NCI-H2107 (cell line): ENCODE measurements at places on chromosomes 1 and 21.

DNA sequence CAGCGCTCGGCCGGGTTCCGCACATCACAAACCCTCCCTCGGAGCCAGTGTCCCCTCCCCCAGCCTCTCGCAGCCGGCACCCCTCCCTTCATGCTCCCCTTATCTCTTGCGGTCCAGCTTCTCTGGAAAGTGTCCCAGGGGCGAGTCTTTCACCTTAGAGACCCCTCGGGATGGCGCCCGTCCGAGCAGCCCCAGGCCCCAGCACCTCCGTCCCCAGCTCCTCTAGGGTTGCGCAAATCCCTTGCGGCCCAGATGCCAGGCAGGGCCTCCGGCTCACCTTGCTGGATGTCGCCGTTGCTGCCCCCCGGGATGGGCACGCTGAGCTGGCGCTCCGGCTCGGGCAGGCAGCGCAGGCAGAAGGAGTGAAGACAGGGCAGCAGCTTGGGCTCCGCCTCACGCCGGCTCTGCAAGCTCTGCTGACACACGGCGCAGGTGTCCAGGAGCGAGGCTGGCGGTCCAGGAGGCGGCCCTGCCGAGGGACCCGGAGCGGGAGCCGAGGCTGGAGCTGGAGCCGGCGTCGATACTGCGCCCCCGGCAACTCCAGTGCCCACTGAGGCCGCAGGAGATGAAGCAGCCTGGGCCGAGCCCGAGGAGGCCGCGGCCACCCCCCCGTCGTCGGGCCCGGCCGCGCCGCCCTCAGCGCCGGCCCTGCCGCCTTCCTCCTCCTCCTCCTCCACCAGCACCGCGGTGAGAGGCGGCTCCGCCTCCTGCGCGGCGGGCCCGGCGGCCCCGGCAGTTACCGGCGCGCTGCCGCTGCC, 550 bp downstream of the TRIM33 start:
- no peak for DNase-seq

DNA sequence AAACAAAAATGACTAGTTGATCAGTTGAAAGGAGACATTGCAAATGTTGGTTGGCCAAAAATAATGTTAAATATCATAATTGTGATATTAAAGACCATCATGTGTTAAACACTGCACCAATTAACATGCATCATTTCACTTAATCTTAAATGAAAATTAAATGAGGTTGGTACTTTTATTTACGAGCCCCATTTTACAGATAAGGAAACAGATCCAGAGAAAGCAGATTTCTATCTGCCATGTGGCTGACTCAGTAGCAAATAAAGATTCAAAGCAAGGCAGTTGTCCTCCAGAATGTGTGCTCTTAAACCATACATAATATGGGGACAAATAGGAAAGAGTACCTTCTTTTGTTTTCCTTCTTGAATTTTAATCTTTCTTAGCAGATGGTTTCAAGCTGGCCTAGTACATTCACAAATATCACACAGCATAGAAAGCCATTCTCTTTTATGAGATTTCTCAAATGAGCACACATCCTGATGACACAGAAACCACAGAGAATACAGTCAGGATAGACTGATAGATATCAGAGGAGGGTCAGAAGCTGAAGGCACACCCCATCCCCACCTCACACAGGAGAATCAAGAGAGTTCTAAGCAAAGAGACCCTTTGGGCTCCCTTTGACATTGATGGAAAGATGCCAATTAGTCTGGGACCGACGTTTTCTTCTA, 647.9 kb upstream of the CAMK1G start:
- DNase-seq: no peak

DNA sequence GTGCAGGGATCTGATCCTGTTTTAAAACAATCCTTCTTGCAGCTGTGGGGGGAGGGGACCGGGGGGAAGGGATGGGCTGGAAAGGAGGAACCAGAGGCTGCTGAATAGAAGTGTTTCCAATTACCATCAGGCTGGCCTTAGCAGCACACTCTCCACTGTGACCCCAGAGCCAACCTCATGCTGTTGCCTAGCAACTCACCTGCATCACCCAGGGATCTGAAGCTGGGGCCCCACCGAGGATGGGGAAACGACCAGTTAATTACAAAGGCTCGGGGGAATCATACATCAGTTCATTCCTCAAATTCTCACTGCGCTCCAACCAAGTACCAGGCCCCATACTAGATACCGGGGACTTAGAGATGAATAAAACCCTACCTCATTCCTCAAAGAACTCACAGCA, 11.9 kb upstream of the GPX7 start:
- DNase-seq: no peak

DNA sequence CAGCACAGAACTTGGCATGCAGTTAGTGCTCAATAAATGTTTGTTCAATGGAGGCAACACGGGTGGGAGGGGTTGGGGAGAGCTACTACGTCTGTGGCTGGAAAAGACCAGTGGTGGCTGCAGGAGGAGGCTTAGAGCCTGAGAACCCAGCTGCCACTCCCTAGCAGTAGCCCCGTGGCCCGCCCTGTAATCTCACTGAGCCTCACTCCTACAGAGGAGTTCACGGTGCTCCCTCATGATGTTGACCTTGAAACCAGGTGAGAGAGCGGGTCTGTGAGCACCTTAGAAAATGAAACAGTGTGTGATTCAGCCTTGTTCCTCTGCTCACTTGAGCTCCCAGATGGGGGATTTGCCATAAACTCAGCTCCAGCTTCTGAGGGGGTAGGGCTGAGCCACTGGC, 299.6 kb downstream of the NPHP4 start:
- no peak for DNase-seq

DNA sequence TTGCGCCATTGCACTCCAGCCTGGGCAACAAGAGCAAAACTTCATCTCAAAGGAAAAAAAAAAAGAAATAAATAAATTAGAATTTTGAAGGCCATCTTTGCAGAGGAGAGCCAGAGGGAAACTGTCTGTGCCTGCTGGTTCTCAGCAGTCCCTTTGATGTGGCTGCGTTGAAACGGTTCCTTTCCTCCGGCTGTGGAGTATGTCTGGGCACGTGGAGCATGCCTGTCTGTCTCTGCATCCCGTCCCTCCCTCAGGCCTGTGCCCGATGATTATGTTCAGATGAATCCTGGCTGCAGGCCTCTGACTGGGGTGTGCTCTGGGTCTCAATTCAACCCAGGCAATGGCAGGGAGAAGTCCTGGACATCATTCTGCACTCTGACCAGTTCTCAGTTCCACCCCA, 33.4 kb downstream of the KIAA1614 start:
- DNase-seq: no peak

GRCh38 chr1:74502432-74502831, 10.0 kb downstream of the LRRC53 start:
- no peak for DNase-seq

- DNase-seq: no peak
Observed at GRCh38 chr1:82806133-82806532, 1005.4 kb downstream of the ADGRL2 start.

DNA sequence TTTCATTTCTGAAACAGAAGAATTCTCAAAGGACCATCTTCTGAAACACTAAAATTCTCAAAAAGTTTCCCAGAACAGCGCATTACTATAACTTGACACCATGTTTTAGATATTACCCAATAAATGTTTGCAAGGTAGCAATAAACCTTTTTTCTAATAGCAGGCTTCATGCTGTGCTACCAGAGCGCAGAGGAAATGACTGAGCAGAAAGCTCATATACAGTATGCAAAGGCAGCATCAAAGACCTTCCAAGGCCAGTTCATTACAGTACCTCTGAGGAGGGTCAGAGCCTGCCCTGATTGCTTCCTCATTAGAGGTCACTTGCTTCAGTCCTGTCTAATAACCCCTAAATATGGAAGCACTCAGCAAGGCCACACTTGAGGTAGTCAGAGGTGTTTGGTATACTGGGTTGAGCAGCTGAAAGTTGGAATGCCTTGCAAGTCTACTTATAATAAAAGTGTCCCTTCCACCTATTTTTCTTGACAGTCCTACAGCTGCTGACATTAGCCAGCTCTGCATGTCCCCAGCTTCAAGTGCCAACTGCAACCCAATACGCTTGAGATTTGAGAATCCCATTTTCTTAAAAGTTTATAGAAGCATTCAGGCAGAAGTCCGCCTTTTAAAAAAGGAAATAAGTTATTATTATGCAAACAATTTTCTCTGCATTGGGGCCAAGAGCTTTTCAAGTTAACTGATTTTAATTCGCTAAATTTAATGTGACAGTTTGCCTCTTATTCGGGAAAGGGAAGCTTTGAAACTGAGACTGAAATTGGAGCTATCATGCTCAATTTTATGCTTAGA, 207.2 kb downstream of the ZC3H11B start:
- no peak for DNase-seq

DNA sequence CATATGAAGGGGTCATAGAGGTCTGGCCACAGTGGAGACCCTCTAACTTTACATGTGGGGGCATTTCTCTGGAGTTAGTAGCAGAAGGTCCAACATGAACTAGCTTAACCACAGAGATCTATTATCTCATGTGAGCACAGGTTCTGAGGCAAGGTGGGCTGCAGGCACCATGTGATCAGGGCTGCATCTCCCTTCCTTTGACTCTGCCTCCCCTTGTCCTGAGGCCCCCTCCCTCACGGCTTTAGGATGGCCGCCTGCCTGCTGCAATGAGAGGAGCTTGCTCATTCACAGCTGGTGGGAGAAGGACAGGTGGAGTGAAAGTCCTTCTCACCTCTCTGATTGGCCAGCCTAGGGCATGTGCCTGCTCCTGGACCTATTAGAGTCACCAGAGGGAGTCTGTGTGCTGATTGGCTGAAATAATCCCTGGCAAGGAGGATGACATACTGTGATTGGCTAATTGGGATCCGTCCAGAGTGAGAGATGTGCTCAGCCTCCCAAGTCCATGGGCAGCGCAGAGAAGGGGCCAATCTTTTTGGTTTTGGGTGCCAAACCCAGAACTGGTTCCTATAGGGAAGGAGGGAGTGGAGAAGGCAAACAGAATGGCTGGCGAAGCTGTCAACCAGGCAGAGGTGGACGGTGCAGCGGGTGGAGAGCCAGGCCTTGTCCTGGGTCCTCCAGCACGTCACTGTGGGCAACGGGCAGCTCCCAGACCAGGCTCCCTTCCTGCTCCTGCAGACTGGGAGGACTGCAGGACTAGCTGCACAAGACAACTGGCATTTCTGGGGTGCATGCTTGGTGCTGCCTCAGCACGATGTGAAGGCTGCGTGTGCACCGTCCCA, 39.4 kb upstream of the C1orf174 start:
- no peak for DNase-seq

- no peak for DNase-seq
Observed at GRCh38 chr1:19717467-19717866, 52.8 kb downstream of the HTR6 start.

DNA sequence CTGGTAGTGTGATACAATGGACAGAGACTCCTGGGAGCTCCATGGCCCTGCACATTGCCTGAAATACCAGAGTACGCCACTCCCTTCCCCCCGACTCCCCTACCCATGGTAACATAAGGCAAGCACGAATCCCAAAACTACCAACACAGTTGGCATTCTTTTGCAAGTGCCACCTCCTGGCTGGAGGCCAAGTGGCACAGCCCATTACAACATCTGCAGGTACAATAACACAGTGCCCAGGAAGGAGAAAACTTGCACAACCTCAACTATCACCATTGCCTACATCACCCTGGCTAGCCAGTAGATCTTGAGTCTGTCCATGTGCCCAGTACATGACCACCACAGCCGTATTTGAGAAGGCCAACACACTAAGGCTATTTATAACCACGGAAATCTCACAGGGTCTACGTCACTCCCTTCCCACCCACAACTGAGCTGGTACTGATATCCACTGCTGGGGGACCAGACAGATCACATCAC, 11.7 kb downstream of the ADAMTS1 start:
- DNase-seq: no peak

DNA sequence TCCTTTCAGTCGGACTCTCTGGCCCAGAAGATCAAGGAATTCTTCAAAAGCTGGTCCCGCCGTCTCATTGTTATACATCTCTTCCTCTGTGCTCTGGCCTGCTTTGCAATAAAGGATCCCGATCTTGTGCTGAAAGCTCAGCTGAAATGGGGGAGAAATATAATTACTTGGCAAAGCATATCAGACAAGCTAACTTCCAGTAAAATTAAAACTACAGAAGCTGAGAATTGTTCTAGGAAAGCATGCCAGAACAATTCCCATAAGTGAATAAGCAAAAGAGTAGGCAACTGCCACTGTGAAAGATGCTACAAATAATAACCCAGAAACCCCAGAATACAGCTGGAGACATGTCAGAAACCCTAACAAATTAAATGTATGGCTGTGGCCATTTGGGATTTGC, 146.1 kb downstream of the SIPA1L2 start:
- no peak for DNase-seq

GRCh38 chr1:79042117-79042516, 35.6 kb upstream of the ADGRL4 start:
- no peak for DNase-seq
